Fibroblast of skin of right quadriceps (primary cell): ENCODE measurements at places on chromosomes 11 and 22.
A peak's percentile ranks its signal among the peaks of the same experiment; 100 is the strongest.

GRCh38 chr11:102293873-102294601 lies 23.2 kb upstream of the BIRC3 start:
- DNase-seq, result peak; percentile 57

DNA sequence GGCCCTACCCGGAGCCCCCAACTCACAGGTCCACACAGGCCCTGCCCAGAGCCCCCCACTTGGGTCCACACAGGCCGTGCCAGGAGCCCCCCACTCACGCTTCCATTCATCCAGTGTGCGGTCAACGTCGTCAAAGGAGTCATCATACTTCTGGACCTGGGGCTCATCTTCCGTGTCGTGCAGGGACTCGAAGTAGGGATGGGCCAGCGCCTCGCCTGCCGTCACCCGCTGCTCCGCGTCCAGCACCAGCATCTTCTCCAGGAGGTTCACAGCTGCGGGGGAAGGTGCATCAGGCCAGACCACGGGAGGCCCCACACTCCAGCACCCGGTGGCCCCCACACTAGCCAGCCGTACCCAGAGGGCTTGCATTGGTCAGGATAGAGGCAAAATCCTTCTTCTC lies 4.0 kb upstream of the HDAC10 start:
- DNase-seq, result no peak

DNA sequence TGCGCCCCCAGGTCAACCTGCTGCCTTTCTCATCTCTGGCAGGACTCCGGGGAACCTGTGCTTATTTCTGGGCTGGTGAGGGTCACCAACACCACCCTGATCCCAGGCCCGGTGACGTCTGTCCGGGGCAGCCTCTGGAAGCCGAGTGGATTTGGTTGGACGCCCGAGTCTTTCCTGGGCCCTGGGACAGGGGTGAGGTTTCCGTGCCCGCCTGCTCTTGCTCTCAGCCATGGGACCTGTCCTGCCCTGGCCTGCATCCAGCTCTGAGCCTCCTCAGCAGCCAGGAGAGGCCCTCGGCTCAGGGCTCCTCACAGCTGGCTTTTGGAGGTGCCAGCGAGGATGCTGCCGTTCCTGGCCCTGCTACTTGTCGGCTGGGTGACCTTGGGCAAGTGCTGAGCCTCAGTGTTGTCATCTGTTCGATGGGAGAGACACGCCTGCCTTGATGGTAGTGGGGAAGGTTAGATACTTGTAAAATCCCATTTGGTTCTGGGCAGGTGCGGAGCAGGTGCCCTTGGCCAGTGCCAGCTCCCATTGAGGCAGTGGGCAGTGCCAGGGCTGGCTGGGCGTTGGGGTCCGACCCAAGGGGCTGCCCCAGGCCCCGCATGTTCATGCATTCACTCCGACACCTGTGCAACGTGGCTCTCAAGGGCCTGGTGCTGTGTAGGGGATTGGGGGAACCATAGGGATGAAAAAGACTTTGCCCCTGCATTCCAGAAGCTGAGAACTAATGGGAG lies 58.9 kb upstream of the THY1 start:
- DNase-seq, result no peak

GRCh38 chr11:57639321-57640067 lies 10.2 kb downstream of the YPEL4 start:
- DNase-seq, result peak; percentile 98

- DNase-seq, result no peak
These were observed 5.9 kb downstream of the ZNF215 start for GRCh38 chr11:6932145-6932544.

GRCh38 chr11:75867778-75868374 lies 52.9 kb downstream of the UVRAG start:
- peak; percentile 39 for DNase-seq

- DNase-seq, result peak; percentile 6
These were observed 598.2 kb upstream of the ANO3 start for GRCh38 chr11:25733777-25734176.

- no peak for DNase-seq
These were observed 20.5 kb downstream of the EPS8L2 start for GRCh38 chr11:726278-727220.

GRCh38 chr11:110308071-110308470 lies 11.7 kb upstream of the RDX start:
- no peak for DNase-seq

DNA sequence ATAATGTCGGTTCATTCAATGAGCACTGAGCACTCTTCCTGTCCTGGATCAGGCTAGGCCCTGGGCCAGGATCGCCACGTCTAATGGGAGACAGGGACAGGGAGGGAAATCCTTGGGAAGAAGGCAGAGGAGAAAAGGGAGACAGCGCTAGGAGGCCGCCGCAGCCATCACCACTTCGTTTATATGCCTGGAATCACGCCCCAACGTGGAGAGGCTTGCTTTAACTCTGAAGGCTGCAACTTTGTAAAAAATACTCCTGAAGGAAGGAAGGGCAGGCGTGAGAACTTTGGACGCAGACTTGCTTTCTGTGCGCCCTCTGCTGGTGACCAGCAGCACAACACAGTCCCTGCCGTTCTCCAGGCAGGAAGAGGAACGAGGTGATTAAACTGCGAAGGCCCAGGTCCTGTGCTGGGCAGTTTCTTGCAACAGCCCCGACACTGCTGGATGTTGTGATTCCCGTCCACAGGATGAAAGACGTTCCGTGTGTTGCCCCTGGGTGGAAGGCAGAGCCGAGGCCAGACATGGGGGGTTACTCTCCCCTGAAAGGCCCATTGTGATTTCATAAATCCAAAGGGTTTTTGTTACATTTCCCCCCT lies 22.1 kb downstream of the RIBC2 start:
- DNase-seq, result peak; percentile 88

- DNase-seq, result peak; percentile 25
These were observed 62.5 kb downstream of the MACROD1 start for GRCh38 chr11:64103277-64103985.

DNA sequence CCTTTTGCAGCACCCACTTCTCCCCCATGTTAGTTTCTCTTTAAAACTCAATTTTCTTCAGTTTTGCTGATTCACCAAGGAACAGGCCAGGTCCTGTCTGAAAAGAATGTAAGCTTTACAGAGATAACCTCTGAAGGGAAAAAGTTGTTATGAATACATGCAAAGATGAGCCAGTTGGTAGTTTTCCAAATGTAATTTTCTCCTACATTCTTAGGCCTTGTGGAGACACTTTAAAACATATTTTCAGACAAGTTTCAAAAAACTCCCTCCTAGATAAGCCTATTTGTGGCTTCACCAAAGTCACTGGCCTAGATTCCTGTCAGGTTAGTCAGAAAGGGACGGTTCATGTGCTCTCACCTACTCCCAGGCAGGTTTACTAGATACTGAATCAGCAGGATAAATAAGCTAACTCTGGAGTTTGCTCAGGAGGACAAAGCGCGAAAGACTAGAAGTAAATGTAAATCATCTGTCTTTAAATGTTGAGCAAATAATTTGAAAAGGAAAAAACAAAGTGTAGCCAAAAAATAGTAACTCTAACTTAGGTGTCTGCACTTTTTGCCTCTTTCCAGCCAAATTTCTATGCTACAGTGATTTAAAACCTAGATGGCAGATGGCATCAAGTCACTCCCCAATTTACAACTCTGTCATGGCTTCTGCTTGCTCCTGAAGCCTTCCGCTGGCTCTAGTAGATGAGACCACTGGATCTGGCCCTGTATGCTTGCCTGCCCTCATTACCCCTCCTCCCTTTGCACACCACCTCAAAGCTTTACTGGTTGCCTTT lies 4.9 kb upstream of the ATP6V1E1 start:
- peak; percentile 76 for DNase-seq

DNA sequence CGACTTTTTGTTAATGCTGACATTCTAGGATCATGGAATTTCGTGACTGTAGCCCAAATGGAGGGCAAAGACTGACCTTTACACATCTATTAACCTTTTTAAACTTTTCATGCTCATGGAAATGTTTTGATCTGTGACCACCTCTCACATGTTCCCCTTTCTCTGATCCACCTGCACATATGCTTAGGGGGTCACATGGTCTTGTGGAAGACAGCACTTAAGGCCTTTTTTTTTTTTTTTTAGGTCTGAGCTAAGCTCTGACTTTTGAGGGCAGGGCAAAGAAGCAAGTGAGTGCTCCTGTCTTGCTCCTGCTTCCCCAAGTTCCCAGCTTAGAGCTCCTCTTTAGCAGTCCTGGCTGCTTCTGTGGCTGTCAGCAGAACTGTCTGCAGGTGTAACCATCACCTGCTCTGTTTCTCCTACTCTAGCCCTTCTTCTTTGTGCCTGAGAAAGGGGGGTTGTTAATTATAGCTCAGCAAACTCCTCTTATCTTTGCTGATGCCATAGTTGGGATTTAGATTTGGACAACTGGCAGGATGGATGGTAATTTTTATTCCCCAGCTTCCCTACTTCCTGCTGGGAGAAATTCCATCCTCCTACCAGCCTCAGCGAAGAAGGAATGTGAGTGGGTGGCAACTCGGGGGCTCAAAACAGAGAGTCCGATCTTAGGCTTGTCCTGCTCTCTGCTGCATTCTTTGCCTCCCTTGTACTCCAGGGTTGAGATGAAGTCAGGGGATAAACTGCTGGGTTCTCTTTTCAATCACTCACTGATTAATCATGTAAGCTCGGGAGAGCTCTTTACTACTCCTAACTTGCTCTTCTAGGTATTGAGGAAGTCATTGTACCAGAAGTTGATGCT lies 64.4 kb downstream of the GRAMD1B start:
- DNase-seq, result peak; percentile 66

DNA sequence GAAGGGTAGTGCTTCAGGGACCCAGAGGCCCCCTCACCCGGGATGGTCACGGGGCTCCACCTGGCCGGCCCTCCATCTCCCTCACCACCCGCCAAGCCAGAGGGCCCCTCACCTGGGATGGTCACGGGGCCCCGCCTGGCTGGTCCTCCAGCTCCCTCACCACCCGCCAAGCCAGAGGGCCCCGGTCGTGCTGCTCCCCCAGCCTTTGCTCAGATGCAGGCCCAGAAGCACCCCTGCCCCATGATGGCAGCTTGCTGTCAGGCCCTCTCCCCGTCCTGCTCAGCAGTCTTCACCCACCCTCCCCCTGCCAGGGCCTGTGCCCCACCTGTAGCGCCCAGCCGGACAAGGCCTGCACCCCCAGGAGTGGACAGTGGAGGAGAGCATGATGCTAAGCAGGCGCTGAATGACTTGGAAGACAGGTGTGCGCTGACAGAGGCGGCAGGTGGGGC lies 7.3 kb downstream of the DENND6B start:
- DNase-seq, result no peak

DNA sequence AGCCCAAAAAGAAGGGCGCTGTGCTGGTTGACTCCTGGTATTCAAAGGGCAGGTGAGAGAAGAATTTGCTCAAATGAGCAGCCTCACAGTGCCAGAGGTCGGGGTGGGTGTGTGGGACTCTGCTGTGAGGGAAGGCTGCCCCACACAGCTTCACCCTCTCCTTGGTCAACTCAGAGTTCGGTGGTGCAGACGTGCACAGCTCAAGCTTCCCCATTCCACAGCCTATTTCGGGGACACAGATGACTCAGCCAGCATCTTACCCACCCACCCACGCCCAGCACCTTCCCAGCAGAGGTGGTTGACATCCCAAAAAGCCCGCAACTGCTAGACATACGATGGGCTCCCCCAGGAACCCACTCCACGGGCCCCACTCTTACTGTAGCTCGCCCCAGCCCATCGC lies 46.5 kb upstream of the CCND1 start:
- no peak for DNase-seq

DNA sequence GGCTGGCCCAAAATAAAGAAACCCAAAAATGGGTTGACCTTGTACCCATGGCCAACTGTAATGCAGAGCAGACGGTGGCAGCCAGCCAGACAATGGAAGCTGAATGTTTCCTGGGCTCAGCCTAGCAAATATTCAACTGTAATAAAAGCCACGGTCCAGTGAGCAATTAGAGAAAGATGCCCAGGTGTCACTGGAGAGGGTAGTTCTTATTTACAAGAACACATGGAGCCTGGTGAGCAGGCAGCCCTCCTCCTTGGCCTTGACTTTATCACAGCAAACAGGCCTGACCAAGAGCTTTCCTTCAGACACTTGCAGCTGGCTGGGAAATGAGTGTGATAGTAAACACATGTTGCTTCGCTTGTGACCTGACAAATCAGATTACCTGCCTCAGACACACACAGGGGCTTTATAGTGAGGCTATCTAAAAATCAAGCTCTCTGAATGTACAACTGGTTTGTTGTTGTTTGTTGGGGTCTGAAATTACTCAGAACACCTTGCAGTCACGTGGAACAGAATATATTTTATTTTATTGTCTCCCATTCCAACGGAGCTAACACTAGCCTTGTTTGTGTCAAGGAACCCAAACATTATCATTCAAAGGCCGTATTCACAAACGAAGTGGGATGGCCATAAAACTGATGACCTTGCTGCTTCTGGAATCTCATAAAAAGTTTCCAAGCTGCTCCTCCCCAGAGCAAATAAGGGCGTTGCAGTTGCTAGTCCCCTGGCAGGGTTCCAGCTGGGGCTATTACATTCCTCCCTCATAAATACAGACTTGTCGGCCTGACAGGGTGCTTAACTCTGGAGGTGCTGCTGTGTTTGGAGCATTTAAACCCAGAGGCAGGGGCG lies 161.1 kb downstream of the BBOX1 start:
- peak; percentile 96 for DNase-seq

GRCh38 chr11:121790430-121790829 lies 325.6 kb downstream of the BLID start:
- peak; percentile 42 for DNase-seq

DNA sequence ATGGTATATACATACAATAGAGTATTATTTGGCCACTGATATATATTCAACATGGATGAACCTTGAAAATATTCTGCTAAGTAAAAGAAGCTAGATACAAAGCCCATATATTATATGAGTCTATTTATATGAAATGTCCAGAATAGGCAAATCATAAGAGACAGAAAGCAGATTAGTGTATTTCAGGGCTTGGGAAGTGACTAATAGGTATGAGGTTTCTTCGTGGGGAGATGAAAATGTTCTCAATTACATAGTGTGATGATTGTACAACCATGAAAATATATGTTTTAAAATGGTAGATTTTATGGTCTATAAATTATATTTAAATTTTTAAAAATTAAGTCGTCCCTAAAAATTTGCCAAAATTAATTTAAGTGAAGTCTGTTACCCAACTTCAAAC lies 92.2 kb downstream of the STK33 start:
- peak; percentile 27 for DNase-seq

DNA sequence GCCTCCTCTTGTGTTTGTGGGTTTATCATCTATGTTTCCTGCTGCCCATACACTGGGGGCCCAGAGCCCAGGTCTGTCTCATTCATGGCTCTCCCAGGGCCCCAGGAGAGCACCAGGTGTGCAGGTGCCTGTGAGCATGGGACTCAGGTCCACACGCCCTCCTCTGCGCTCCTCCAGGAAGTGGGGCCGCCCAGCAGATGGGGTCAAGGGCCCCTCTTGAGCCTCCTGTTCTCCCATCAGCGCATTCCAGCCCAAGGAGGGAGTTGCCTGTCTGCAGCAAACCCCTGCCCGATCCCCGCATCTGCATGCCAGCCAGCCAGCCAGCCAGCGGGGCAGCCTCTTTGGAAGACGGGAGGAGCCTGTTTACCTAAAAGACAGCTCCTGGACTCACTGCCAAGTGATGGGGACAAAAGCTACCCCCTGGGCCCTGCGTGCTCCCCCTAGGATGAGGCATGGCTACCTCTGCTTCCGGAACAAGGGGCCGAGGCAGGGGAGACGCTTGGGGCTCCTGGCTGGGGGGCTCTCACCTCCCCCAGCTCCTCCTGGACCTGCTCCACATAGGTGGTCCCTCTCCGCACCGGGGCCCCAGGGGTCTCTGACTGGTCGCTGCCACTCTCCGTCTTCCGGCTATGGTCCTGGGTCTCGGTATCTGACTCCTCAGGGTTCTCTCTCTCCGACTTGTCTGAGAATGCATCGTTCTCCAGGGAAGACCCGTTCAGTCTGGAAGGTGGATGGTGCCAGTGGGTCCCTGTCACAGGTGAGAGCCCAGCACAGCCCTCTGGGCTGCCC lies 49.7 kb upstream of the CARS1 start:
- no peak for DNase-seq

- no peak for DNase-seq
These were observed 38.8 kb downstream of the SMCO4 start for GRCh38 chr11:93504110-93505095.
